ENCODE measurements at places on chromosomes 3 and 15. TPM values are rescaled to one million over a fixed set of nuclear protein-coding genes. Genes with fewer than 3 reads are reported as not detected.

RASL12 gene
- 208 TPM for total RNA-seq

CAPN3 gene
- 5.3 TPM for total RNA-seq

THRB gene
- 53.4 TPM for total RNA-seq

UROC1 gene
- not detected for total RNA-seq

GRCh38 chr3:120683213-120683612 lies 1.2 kb upstream of the HGD start:
- ATAC-seq, result no peak

DNA sequence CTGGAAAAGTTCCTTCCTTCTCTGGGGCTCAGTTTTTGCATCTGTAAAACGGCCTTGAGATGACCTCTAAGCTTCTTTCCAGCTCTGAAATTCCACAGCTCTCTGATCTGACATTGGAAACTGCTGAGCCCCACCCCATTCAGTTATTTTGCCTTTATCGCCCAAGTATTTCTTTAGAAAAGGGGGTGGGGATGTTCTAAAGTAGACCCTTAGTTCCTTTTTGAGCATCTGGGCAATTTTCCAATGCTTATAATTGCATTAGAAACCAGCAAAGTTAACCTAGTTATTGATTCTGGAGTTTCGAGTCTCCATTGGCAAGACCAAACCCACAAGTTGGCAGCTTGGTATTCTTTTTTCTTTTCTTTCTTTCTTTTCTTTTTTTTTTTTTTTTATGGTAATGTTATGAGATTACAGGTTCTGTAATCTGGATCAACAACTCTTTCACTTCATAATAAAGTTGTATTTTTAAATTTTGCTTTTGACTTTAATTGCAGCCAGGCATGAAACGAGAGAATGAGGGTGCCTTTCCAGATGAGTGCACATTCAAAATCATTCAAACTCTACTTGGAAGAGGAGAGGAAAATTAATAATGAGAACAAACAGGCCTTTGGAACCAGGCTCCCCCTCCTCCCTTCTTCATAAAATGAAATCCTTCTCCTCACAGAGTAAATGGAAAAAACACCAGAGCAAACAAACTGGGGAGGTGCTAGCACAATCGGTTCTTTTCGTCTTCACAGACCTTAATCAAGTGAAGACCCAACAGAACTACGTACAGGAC lies 76.8 kb upstream of the LRIG1 start:
- no peak for ATAC-seq

- no peak for ATAC-seq
These were observed 8.9 kb upstream of the AADACL2 start for GRCh38 chr3:151724576-151725562.

DNA sequence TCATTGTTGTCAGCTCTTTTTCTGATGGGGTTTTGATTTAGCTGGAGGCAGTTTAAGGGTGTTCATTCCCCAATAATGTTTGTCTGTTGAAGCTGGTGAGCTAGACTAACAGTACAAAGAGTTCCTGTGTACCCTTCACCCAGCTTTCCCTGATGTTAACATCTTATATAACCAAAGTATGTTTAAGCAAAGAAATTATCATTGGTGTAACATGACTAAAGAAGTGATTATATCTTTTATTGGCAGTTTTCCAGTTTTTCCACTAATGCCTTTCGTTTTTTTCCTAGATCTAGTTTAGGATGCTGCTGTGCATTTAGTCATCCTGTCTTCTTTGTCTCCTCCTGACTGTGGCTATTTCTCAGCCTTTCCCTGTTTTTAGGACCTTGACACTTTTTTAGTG lies 165.6 kb downstream of the LPP start:
- ATAC-seq, result no peak

- no peak for ATAC-seq
These were observed 37.7 kb downstream of the PLD1 start for GRCh38 chr3:171772427-171773056.

DNA sequence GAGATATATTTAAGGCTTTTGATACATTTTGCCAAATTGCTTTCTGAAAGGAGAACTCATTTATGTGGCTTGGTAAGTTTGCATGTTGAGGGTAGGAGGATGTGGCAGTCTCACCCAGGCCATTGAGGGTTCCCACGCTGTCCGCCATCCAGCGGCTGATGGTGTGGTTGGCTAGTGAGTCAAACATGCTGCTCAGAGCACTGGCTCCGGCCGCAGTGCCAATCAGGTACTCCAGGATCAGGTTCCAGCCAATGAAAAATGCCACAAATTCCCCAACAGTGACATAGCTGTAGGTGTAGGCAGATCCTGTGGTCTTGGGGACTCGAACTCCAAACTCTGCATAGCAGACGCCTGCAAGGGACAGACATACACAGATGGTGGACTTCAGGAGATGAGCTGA lies 82.3 kb downstream of the CLDN11 start:
- ATAC-seq, result no peak

- ATAC-seq, result no peak
These were observed 220.5 kb upstream of the SATB1 start for GRCh38 chr3:18645619-18646018.

DNA sequence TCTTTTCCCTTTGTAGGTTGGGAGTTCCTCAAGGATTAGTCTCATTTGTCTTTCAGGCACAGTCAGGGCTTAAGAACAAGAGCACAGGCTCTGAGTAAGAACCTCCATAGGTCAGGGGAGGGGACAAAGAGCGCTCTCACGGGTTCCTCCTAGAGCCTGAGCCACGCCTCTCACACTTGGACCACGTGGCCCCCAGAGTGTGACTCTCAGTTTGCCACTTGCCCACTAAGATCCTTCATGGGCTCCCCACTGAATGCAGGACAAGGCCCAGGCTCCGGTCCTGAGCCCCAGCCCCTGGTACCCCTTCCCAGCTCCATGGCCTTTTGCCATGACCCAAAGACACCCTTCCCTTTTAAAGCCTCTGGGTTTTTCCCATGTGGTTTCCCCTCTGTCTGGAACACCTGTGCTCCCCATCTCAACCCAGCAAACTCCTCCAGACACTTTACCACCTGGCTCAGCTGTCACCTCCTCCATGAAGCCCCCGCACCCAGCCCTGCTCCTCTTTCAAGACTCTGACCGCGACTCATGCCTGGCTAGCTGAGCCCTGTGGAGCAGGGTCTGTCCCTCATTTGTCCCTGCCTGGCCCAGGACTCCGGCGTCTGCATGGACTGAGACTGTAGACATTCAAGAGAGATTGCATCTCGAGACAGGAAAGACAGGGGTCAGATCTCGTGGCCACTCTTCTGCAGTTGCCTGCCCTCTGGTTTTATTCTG lies 32.7 kb downstream of the IQSEC1 start:
- no peak for ATAC-seq

GRCh38 chr3:197149528-197149927 lies 119.9 kb upstream of the MELTF start:
- no peak for ATAC-seq

Data from gastroesophageal sphincter (tissue), 4 donors.